ENCODE measurements at places on chromosomes 1 and 21.

DNA sequence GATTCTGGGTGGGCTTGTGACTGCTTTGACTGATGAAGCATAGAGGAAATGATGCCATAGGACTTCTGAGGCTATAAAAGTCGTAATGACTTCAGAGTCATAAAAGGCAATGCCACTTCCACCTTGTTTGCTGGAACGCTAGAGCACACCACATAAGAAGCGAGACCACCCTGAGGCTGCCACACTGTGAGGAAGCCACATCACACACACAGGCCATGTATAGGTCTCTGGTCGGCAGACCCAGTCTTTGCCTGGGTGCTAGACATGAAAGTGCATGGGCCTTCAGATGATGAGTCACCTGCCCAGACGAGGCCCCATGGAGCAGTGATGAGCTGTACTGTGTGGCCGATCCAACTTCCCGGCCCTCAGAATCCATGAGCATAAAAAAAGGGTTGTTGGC, 14.2 kb upstream of the KANK4 start:
- no peak for DNase-seq

DNA sequence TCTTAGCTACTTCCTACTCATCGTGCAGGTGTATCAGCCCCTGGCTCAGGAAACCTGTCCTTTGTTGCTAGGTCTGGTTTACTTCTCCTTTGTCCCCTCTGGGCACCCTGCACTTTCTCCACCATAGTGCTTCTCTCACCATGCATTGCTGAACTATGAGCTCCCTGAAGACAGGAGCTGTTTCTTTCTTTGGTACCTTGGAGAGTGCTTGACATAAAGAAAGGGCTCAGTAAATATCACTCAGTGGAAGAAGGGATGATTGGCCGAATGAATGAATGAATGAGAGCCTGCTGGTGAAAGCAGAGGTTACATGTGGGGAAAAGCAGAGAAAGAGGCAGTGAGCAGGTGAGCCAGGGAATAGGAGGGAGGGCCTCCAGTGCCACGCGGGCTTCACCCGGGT, 9.8 kb upstream of the HMGB4 start:
- no peak for DNase-seq

DNA sequence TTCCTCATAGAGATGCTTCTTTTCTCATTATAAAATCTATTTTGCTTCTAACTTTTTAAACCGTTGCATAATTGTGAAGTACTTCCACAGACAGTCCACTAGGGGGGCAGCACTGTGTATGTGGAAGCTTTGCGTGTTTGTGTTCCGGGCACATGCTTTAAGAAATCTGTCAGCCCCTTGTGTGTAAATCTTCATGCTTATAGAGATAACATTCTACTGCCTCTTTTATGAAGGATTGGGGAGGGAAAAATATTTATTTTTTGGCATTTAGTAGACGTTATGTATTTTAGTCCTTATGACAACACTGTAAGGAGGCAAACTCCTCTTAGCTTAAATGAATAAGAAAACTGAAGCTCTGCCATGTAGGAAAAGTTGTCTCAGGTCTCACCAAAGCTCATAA, 157.3 kb upstream of the PTGFR start:
- DNase-seq, result no peak

GRCh38 chr1:219639876-219640577, 27.1 kb upstream of the ZC3H11B start:
- DNase-seq, result no peak

- no peak for DNase-seq
These were observed 4.1 kb upstream of the GABRD start for GRCh38 chr1:2014741-2015735.

- DNase-seq, result peak; percentile 44
These were observed 172.7 kb downstream of the PDE4B start for GRCh38 chr1:65965112-65965996.

DNA sequence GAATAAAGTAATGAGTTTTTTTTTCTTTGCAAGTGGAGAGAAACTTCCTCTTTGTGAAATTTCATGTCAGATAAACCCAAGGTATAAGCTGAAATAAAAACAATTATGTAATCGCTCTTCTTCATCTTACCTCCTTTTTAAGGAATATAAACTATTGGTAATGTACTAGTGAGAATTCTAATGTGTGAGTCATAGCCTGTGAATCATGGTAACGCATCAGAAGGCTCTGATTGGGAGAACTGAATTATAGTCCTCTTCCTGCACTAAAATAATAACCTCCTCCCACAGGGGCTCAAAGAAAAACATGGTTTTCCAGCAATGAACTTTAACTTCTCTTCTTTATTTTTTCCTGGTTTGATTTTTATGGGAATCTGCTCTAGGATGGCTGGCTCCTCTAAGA, 57.1 kb upstream of the COX20 start:
- DNase-seq, result no peak

DNA sequence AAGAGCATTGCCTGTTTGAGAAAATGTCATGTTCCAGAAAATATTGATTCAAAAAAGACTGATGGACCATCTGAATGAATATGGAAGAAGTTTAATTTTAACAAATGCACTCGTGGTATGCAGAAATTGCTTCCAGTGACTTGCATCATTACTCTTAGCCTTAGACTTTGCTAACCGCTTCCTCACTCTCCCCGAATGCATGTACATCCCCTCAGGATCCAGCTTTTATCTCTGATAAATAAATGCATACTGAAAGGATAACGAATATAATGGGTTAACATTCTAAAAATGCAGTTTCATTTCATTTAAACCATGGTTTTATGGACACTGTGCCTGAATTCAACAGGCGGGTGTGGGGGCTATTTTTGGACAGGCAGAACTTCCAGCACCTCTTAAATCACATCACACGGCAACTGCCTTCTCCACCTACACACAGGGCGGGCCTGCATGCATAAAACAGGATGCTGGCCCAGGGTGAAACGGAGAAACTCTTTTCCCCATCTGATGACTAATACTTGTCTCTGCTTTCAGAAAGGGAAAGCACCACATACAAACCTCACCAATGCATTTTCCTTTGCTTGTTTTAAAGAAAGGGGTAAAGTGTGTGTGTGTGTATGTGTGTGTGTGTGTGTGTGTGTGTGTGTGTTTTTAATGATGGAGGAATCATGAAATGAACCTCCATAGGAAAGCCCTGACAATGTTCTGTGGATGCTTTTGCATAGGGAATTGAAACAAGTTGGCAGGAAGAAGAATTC, 48.7 kb downstream of the SPAG17 start:
- DNase-seq, result no peak

- no peak for DNase-seq
These were observed 22.7 kb downstream of the GLUL start for GRCh38 chr1:182368903-182369302.

DNA sequence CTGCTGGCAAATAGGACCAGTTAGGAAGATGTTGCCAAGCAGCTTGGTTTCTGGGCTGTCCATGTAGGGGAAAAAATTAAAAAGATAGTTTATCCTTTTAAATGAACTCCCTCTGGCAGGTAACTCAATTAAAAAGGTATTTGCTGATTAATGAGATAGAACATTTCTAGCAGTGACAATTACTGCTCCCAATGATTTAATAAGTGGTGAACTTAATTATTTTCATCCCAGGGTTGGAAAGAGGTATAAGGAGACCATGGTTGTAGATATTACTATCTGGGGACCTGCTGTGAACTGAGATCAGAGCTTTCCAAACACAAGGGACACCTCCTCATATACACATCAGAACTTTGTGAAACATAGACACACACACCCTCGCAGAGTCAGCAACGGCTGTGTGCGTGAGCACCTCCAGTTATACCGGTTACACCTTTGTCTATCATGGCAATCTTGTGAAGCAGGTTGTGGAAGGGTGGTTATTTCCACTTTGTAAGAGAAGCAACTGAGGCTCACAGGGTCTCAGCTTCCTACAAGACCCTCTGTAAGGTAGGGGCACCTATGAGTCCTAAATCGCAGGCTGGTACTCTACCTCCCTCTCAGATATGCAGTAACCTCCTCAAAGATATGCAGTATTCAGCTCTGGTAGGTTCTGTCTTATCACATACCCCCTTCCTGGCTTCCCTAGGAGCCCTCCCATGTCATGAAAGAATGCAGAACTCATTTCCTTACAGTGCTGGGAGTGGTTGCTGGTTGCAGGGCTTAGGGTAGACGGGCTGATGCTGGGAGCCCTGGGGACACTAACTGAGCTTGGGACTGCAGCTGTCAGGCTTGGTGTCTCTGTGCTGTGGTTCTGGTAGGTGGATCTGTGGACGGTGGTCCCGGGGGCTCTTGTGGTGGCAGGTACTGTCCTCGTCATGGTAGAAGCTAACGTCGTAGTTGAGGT, 18.5 kb upstream of the MAGOH start:
- no peak for DNase-seq

GRCh38 chr1:46152016-46152415, 19.6 kb upstream of the PIK3R3 start:
- no peak for DNase-seq

DNA sequence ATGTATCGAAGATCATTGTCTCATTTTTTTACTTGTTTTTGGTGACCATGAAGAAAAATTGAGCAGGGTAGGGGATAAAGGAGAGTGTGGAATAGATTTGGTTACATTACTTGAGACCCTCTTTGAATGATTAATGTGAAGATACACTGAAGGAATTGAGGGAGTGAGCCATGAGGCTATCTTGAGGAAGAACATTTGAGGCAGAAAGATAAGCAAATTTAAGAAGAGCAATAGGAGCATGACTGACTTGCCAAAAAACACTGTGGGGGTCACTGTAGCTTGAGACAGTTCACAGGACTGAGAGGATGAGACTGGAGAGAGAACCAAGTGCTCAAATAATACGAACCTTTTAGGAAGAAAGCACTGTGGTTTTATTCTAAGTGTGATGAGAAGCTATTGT, 43.1 kb upstream of the PTPRC start:
- no peak for DNase-seq

DNA sequence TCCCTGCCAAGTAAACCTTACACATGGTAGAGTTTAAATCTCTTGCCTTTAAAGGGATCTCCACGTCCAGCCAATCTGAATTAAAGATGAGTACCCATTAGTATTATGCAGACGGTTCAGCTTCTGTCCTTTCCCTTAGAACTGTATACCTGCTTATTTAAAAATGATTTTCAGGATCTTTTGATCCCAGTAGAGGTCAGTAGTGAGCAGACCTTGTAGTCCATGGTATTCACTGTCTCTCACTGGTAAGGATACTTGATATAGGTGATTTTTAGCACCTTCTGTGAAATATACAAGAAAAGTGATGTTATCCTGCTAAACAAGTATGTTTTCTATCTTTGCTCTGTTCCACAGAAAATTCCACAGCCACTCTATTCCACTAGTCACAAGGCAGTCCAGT, 1211.6 kb upstream of the ADGRL4 start:
- no peak for DNase-seq

DNA sequence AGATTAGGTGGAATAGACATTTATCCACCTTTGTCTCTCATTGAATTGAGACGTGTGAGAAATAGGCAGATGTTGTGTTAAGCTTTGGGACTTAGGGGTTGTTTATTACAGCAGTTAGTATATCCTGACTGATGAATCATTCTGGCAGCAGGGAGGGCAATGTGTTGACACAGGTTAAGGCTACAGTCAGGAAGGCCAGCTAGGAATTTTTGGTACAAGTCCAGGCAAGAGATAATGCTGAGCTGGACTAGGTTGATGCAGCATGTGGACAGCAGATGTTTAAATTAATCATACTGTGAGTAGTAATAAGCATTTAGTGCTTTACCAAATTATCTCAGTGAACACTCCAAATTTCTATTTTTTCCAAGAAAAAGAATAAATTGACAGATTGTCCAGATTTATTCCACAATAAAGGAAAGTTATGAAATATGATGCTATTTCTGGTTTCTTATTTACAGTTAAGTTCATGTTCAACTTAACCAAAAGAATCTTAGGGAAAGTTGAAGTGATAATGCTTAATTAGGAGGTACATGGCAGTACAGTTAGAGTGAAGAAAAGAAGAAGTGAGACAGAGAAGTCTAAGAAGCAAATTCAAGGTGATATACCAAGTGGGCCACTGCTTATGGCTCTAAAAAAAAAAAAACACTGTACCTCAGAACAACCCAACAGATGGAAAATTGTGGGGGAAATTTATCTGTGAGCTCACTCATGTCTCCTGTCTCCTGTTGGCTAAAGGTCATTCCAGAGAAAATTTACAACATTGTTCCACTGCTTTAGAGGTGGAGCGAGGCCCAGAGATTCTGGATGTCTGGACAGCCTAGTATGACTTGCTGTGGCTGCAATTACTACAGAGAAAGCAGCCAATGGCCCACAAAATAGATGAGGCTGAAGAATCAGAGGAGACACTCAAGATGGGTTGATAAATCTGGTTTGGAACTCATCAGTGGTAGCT, 102.7 kb upstream of the C21orf91 start:
- no peak for DNase-seq

DNA sequence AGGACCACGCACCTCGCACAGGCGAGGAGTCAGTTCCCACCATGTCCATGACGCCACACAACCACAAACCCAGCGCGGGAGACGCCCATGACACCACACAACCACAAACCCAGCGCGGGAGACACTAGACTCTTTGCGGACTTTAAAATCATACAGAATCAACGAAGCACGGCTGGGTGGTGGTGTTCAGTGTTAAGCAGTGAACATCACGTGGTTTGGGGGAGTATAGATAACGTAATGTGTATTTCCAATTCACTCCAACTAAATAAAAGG, 19.2 kb downstream of the PTTG1IP start:
- DNase-seq, result no peak

DNA sequence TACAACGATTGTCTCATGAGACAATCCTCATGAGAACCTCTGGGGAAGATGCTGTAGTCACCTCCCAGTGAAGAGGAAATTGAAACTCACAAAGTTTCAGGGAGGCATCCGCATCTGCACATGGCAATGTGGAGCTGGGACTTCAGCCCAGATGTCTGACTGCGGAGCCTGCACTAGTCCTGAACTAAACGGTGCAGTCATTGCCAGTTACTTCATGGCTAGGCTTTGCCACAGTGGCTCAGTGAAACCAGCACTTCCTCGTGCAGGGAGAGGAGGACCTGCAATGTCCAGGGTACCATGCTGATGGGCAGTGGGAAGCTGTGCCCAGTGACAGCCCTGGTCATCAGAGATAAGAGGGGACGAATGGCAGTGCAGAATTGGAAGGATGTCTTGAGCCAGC, 40.7 kb upstream of the ETS2 start:
- DNase-seq, result no peak

DNA sequence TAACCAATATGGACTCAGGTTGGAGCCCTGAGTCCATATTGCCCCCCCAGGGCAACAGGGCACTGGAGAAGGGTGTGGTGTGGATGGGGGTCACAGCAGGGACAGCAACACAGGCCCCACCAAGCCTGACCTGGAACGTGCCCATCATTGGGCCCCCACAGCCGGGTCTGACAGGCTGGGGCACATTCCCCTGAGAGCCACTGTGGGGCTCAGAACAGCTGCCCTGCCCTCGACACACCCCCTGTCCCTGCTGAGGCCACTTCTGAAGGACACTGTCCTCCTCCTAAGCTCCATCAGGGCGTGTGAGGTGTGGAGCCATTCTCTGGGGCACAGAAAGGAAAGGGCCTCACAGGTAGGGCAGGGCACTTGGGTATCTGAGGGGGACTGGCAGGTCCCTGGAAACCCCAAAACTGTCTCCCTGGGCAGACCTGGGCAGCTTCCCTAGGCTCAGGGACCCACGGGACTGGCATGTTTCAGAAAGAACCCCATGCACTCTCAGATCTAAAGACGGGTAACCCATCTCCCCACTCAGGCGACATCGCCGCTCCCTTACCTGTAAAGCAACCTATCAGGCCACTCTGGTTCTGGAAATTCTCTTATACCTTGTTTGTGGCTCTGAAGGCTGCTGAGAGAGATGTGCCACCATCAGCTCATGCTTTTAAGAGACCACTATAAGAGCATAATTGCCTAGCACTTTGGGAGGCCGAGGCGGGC, 95.5 kb downstream of the DMRTB1 start:
- DNase-seq, result no peak
